ENCODE measurements at places on chromosomes 2 and 18. TPM values are rescaled to one million over a fixed set of nuclear protein-coding genes. Genes with fewer than 3 reads are reported as not detected.

Gene LTBP1
- total RNA-seq: 121 TPM

Gene DIPK1C
- 1.3 TPM for total RNA-seq

Gene GPR39
- not detected for total RNA-seq

DNA sequence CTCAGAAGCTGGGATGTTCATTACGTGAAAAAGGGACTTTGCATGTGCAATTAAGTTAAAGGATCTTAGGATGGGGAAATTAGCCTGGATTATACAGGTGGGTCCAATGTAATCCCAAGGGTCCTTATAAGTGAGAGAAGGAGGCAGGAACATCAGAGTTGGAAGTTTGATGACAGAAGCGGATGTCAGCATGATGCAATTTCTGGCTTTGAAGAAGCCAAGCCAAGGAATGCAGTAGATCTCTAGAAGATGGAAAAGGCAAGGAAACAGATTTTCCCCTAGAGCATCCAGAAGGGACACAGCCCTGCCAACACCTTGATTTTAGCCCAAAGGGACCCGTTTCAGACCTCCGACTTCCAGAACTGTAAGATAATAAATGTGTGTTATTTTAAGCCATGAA lies 136.4 kb downstream of the LNPK start:
- DNase-seq: no peak

Gene FIGN
- 13.2 TPM for total RNA-seq

Gene IL36RN
- not detected for total RNA-seq
